ENCODE measurements at places on chromosomes 2 and 18.

- no peak for DNase-seq
Observed at GRCh38 chr2:71826826-71827523, 320.7 kb downstream of the CYP26B1 start.

GRCh38 chr18:47248115-47248603 lies 3.3 kb downstream of the SKOR2 start:
- DNase-seq: no peak

DNA sequence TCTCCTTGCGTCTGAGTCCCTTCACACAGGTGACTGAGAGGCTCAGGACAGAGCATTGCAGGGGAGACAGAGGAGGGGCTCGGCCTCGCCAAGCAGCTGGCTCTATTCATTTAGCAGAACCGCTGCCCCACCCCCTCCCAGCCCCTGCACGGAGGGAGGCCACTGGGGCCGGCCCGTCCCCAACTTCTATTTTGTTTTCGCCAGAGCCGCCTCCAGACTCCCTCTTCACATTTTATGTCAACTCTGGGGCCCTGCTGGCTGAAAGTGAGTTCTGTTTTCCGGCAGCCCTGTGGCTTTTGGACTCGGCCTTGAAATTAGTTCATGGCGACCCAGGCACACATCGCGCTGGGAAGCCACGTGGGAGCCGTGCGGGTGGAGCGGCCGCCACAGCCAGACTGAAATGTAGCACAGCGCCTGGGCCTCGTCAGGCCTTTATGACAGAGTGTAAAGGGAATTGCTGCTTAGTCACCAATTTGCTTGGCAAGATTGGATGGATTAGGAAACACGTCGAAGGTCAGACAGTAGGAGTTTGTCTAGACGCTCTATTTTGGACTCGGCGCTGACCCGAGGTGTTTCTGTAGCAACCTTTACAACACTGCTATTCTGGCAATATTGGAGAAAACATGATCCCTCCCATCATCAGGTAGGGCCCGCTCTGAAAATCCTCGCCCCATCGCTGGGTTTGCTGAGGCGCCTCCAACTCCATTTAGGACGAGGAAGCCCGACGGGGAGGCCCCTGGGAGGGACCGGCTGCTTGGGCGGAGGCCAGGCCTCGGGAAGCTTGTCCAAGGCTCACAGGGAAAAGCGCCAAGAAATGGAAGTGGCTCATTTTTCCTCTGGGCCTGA lies 90.7 kb upstream of the CTDP1 start:
- DNase-seq: no peak

DNA sequence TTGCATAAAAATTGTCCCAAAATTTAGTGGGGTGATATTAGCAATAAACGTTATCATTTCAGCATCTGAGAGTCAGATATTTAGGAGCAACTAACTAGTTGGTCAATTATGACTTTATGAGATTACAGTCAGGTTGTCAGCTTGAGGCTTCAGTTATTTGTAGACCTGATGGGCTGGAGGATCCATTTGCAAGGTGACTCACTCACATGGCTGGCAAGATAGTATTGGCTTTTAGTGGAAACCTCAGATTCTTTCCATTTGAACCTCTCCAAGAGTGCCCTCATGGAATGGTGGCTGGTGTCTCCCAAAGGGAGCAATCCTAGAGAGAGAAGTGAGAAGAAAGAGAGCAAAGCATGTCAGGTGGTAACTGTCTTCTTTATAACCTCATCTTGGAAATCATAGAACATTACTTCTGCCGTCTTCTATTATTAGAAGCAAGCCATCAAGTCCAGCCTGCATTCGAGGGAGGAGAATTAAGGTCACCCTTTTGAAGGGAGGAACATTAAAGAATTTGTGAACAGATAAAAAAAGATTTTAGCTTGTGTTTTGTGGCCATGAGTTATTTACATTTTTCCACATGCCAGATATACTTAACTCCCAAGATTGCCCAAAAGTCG lies 92.5 kb downstream of the HAUS1 start:
- DNase-seq: no peak

- no peak for DNase-seq
Observed at GRCh38 chr2:97741251-97741650, 27.9 kb downstream of the ZAP70 start.

GRCh38 chr2:129901754-129902415 lies 77.6 kb upstream of the RAB6C start:
- DNase-seq: no peak

DNA sequence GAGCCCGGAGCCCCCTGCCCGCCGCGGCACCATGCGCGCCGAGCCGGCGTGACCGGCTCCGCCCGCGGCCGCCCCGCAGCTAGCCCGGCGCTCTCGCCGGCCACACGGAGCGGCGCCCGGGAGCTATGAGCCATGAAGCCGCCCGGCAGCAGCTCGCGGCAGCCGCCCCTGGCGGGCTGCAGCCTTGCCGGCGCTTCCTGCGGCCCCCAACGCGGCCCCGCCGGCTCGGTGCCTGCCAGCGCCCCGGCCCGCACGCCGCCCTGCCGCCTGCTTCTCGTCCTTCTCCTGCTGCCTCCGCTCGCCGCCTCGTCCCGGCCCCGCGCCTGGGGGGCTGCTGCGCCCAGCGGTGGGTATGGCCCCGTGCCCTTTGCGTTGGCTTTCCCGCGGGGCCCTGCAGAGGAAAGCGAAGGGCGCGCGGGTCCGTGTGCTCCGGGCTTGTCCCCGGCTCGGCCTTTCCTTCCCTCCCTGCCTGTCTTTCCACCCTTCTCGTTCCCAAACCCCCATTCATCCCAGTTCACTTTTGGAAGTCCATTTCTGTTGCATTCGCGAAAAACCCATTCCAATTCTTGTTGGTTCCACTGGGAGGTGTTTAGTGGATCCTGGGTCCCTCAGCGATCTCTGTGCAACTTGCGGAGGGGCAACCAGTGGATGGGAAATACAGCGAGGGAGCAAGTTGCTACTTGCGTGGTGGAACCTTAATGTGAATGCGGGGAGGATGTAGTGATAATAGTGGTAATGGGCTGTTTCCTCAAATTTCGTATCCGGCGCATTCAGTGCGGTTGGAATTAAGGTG lies 599 bp downstream of the ADAM23 start:
- DNase-seq: no peak
